Thymus (tissue), 14 donors: ENCODE measurements at places on chromosomes 7 and 10. TPM values are rescaled to one million over a fixed set of nuclear protein-coding genes. Genes with fewer than 3 reads are reported as not detected.

GRCh38 chr10:82245906-82246560 is 371.0 kb downstream of the NRG3 start:
- H3K27ac ChIP-seq, result no peak overlapping the region
- no peaks in the 10 kb centered on the region for H3K4me1 ChIP-seq
- no peak overlapping the region for H3K4me3 ChIP-seq
- H3K27me3 ChIP-seq, result no peaks in the 10 kb centered on the region
- no peak for DNase-seq

DNA sequence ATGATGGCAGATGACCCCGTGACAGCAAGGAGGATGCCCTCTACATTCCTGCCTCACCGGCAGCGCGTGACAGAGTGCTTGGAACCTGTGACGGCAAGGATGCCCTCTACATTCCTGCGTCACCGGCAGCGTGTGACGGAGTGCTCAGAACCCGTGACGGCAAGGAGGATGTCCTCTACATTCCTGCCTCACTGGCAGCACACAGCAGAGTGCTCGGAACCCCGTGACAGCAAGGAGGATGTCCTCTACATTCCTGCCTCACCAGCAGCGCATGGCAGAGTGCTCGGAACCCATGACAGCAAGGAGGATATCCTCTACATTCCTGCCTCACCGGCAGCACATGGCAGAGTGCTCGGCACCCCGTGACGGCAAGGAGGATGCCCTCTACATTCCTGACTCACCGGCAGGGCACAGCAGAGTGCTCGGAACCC is 231.0 kb downstream of the DIP2C start:
- H3K4me1 ChIP-seq, result no peaks in the 10 kb centered on the region
- H3K27me3 ChIP-seq, result peaks cover 25% of the 10 kb centered on the region
- H3K4me3 ChIP-seq, result no peak overlapping the region
- H3K36me3 ChIP-seq, result no peaks in the 10 kb centered on the region

DNA sequence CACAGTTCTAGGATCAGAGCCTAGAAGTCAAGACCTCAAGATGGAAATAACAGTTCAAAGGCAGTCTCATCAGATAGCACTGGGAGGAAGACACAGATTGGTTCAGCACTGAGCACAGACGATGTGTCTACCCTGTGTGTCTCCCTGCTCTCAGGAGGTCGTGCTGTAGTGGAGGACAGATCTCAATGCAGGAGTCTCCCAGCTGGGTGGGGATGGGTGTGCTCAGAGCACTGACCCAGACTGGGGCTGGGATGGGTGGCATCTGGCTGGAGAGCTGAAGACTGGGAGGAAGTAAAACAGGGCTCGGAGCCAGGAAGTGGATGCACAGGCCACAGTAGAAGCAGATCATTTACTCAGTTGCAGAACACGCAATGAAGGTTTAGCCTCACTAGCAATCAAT is 69.5 kb upstream of the GDF10 start:
- DNase-seq, result no peak
- H3K4me3 ChIP-seq, result no peak overlapping the region
- no peaks in the 10 kb centered on the region for H3K36me3 ChIP-seq
- H3K27me3 ChIP-seq, result no peaks in the 10 kb centered on the region

- no peak overlapping the region for H3K27ac ChIP-seq
- H3K27me3 ChIP-seq, result no peaks in the 10 kb centered on the region
- no peaks in the 10 kb centered on the region for H3K4me1 ChIP-seq
- DNase-seq, result no peak
Measured at GRCh38 chr7:137642031-137642430, 204.7 kb downstream of the DGKI start.

The OR2A42 gene
- total RNA-seq, result not detected

- H3K4me1 ChIP-seq, result no peaks in the 10 kb centered on the region
- no peak for DNase-seq
- H3K27me3 ChIP-seq, result no peaks in the 10 kb centered on the region
- H3K36me3 ChIP-seq, result no peaks in the 10 kb centered on the region
- H3K4me3 ChIP-seq, result no peak overlapping the region
Measured at GRCh38 chr7:115198143-115198542, 276.2 kb downstream of the MDFIC start.

DNA sequence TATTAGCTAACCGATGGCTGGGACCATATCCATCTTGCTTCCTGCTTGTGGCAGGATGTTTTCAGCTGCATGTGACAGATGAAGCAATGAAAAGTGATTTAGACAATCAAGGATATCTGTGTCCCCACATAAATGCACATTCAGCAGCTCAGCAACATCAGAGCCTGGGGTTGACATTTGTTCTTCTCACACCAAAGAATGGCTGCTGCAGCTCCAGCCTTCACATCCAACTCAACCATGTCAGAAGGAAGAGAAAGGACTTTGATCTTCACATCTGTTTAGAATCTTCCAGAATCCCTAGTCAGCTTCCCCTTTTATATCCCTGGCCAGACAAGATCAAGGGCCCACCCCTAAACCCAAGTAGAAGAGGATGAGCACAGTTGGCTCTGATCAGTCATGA is 11.9 kb upstream of the FRMPD2 start:
- no peaks in the 10 kb centered on the region for H3K27me3 ChIP-seq
- no peak for DNase-seq
- peaks cover 35% of the 10 kb centered on the region for H3K4me1 ChIP-seq
- H3K27ac ChIP-seq, result no peak overlapping the region
- H3K36me3 ChIP-seq, result no peaks in the 10 kb centered on the region
- H3K4me3 ChIP-seq, result no peak overlapping the region

DNA sequence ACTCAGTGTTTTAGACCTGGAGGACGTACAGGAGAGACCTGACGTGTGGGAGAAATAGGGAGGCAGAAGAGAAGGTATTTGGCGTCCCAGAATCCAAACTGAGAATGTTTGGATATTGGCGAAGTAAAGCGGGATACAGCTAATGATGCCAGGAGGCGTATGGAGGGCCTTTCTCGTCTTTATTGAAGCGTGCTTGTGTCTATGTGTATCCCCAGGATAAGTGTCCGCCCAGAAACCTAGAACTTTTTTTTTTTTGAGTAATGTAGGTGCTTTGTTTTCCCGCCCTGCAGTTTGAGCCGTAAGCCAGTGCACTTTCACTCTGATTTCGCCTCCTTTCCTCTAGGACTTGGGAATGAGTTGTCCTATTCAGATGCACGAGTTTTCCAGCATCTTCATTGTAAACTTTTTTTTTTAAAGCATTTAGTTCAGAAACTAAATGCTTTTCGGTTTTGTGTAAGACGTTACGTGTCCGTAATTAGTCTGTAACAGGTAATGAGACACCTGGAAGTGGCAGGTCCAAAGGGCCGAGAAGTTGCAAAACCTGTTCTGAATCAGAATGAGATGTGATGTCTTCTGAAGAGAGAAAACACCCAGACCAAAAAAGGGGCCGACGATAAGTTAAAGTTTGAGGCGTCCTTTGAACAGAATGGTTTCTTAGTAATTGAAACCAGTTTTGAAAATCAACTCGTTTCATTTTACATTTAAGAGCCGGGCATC is 746 bp downstream of the ARL5B start:
- H3K4me1 ChIP-seq, result peaks cover 13% of the 10 kb centered on the region
- DNase-seq, result no peak
- H3K36me3 ChIP-seq, result no peaks in the 10 kb centered on the region
- peak overlapping the region; percentile 92 for H3K27ac ChIP-seq
- peak overlapping the region; percentile 97 for H3K4me3 ChIP-seq

The PNPLA8 gene
- 32.1 TPM for total RNA-seq

GRCh38 chr7:44060091-44060947 is 5.0 kb downstream of the PGAM2 start:
- H3K36me3 ChIP-seq, result peaks cover 70% of the 10 kb centered on the region
- H3K4me3 ChIP-seq, result no peak overlapping the region
- no peak for DNase-seq

- DNase-seq, result peak; percentile 6
- H3K27me3 ChIP-seq, result no peaks in the 10 kb centered on the region
Measured at GRCh38 chr7:130667593-130668257, 823 bp downstream of the COPG2 start.

DNA sequence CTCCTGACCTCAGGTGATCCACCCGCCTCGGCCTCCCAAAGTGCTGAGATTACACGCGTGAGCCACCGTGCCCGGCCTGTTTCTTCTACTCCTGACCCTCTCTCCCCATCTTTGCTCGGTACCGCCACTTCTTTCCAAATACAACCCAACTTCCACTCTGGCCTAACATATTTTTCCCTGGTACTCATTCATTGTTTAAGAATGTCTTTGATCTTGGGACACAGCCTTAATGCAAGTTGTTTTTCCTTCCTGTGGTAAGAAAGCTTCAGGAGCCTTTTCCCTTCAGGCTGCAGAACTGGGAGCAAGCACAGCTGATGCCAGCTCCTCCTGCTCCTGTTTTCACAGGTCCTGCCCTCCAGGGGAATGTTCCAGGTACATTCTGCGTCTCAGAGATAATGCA is 13.7 kb downstream of the CALML3 start:
- no peaks in the 10 kb centered on the region for H3K36me3 ChIP-seq
- H3K27ac ChIP-seq, result no peak overlapping the region
- H3K4me3 ChIP-seq, result no peak overlapping the region
- DNase-seq, result no peak

DNA sequence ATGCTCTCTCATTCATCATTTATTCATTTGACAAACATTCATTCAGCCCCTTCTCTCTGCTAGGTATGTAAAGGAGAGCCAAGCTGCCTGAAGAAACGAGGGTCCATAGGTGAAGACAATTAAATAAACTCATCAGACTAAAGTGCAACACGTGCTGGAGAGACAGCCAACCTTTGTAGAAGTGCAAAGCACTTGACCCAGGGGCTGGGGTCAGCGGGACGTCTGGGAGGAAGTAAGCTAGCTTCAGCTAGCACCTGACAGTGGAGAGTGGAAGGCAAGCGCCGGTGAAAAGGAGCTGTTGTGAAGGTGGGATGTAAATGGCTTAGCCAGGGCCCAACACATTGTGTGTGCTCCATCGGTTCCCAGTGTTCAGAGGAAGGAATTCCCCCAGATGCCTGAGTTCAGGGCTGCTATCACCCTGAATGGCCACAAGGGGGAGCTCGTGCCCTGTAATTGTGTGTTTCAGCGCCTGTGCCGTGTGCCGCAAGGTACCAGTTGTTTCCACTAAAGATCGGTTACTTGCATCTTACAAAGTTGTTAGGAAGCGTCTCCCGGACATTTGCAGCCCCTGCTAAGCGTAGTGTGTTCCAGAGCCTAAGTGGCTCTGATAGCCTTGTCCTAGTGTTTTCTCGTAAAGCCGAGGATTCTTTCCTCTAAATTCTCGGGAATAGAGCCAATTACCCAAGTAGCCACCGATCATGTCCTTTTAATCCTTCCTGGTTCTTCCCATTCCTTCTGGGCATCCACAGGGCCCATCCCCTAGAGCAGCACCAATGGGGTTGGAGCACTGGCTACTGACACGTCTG is 30.6 kb downstream of the TLX1 start:
- peaks cover 58% of the 10 kb centered on the region for H3K27me3 ChIP-seq
- DNase-seq, result peak; percentile 34
- peaks cover 2% of the 10 kb centered on the region for H3K4me1 ChIP-seq
- no peak overlapping the region for H3K4me3 ChIP-seq
- H3K27ac ChIP-seq, result no peak overlapping the region
- H3K36me3 ChIP-seq, result no peaks in the 10 kb centered on the region
